ENCODE measurements at places on chromosomes 2 and 18.
A peak's percentile ranks its signal among the peaks of the same experiment; 100 is the strongest.

DNA sequence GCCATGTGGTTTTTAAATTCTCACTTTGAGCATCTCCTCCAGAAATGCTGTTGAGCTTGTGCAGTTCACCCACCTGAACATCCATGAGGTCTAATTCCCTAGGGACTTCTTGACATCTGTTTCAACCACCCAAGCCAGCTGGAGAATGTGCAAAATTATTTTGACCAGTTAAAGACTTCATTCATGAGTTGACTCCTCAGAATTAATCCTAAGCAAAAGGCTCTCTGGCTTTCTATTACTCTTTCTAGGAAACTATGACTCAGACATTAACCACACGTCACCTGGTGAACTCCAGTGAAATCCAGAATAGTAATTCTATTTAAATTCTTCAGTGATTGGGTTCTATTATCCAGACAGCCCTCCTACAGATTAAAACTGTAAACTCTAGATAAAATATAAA, 247.5 kb downstream of the NBAS start:
- DNase-seq, result peak; percentile 21

GRCh38 chr2:45404807-45405297, 206.2 kb downstream of the SRBD1 start:
- no peak for DNase-seq

GRCh38 chr2:41500895-41501294, 546.9 kb upstream of the PKDCC start:
- no peak for DNase-seq

DNA sequence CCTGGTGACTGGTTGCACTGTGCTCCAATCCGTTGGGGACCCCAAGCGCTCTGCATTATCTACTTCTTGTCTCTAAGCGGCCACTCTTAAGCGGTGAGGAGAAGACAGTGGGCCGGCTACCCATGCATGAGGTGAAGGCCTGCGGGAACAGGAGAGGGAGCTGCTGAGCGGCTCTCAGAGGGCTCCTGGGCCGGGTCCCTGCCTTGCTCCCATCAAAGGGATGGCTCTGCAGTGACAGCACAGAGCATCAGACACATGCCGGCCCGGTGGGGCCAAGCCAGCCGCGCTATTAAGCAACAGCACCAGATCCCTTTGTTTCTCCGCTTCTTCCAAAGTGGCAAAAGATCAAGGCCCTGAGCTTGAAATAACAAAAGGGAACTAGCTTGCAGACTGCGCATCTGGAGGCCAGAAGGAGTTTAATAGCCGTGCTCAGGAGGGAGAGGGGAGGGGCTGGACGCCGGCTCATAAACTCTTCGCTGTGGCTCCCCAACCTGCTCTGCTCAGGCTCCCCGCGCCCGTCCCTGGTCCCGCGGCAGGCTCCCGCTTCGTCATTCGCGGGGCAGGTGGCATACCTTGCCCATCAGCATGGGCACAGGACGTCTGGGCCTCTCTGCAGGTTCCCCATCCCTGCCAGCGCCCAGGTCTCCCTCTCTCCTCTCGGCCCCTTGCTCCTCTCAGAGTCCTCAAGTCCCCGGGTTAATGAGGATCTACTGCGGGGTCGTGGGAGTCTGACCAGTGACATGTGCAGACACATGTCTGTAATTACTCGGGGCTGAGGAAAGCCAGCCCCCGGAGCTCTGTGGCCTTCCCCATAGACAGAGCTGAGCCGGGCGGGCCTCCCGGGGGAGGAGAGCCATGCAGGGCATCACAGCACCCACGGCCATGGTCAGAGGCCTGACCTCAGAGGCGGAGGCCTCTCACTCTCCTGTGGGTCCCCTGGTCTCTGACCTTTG, 96.7 kb downstream of the ASB1 start:
- no peak for DNase-seq

- DNase-seq, result no peak
These were observed 299.3 kb upstream of the GYPC start for GRCh38 chr2:126356631-126357030.

DNA sequence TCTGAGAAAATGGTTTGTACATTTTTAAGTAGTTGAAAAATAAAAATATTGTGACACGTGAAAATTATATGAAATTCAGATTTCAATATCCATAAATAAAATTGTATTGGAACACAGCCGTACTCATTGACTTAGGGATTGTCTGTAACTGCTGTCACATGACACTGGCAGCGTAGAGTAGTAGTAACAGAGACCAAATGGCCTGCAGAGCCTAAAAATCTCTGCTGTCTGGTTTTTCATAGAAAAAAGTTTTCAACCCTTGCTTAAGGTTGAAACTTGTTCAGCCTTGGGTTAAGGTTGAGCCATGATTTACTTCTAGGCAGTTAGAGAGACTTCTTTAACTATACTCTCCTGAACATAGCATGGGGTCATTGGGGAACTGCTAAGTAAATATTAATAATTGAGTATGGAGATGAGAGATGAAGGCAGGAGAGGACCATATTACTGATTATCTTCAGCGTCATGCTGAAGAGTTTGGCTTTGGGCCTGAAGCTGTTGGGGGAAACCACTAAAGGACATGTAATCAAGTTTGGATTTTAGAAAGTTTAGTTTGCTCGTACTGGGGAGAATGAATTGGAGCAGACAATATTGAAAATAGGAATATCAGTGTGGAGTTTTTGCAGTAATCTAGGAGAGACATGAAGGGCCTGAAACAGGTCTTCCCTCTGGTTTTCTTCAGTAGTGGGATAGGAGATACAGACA, 16.2 kb downstream of the EML4 start:
- no peak for DNase-seq
